Stomach (tissue), 19 donors: ENCODE measurements at places on chromosomes 11 and 22. TPM values are rescaled to one million over a fixed set of nuclear protein-coding genes. Genes with fewer than 3 reads are reported as not detected.

The PHF21B gene
- 0.37 TPM for total RNA-seq

DNA sequence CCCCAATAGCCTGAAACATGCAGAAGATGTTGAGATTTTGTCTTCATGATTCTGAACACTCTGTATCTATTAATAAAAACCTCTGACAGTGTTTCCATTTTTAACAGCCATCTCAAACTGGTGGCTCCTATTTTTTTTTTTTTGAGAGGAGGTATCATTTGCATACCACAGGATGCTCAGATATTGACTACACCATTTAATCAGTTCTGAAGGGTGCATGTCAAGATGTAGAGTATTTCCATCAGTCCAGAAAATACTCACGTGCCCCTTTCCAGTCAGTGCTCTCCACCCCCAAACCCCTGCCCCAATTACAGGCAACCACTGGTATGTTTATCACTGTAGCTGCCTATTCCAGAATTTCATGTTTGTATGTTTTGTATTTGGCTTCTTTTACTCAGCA lies 85.3 kb upstream of the SORL1-AS1 start:
- DNase-seq = no peak

DNA sequence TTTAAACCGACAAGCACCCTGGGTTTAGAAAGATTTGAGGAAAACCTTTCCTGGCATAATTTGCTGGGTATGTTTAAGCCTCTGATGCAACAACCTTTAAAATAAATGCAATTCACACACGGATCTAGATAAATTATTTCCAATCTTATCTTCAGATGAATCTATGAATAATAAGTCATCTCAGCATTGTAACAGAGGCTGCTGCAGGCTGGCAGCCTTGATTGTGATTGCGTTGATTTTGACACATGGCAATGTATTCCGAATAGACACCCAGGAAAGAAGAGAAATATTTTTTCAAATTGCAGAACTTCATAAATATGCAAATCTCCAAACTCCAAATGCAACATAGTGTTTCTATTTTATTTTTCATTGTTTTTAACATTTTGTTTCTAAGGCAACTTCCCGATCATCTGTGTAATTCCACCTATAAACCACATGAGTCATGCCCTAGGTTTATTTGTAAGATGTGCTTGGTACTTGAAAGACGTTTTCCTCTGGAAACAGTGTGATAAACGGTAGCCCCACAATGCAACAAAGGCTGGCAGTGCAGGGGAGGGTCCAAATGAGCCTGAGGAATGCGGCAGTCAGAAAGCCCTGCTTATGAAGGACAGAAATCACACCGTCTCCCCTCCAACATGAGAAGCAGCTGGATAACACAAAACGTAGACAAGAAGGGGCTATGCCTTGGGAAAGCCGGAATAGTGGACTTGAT lies 359.0 kb downstream of the BRD1 start:
- DNase-seq = no peak

DNA sequence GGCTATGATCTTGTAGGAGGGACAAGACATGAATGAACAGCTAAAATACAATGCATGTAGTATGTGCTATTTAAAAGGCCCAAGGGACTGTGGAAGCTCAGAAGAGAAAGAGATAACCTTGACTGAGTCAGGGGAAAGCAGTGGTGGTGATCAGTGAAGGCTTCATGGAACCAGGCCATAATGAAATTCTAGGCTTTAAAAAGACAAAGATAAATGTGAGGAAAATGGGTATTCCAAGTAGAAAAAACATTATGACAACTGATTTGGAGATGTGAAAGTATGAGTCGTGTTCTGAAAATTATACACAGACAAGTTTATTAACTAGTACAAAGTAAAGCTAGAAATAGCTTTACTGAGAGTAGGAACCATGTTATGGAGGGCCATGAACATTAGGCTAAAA lies 189.8 kb downstream of the SOX6 start:
- DNase-seq = no peak

DNA sequence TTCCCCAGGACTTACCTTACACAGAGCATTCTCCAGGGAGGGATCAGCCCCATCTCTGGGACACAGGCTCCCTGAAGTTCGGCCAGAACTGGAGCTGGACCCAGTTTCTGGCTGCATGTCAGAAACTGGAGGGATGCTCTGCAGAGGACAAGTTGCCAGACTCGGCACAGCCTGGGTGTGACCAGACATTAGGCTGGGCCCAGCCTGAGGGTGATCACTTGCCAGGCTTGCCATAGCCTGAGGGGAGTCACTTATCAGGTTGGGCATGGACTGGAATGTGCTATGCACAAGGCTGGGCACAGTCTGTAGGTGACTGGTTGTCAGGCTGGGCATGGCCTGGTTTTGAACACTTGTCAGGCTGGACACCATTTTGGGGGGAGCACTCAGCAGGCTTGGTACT lies 30.7 kb upstream of the STK33 start:
- no peak for DNase-seq
